IPS DF 19.7 (cell line): ENCODE measurements at places on chromosomes 16 and 17.

GRCh38 chr16:59212492-59213024 is 478.4 kb upstream of the GOT2 start:
- no peak for DNase-seq

GRCh38 chr16:31875112-31875803 is 1.7 kb downstream of the ZNF267 start:
- DNase-seq = no peak

- DNase-seq = no peak
These were observed 8.2 kb downstream of the CREBBP start for GRCh38 chr16:3872216-3872895.

GRCh38 chr17:81803728-81804558 is at the start of gene GCGR:
Gene GCGR (plus strand): TSS chr17:81804150. CDS start chr17:81809019, 4,869 bp downstream.
- DNase-seq = no peak

DNA sequence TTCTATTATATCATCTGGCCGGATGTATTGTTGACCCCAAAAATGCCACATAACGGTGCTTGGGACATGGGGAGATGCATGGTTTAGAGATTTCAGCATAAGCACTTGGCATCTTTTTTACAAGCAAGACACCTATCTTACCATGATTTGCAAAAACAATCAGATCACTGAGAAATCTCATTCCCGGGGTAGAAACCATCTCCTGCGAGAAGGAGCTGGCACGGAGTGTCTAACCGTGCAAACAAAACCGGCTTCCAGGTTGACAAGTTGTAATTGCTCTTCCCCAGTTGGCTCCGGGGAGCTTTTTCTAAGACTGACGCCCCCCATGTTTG is 1.0 kb downstream of the SLC16A6 start:
- DNase-seq = no peak

DNA sequence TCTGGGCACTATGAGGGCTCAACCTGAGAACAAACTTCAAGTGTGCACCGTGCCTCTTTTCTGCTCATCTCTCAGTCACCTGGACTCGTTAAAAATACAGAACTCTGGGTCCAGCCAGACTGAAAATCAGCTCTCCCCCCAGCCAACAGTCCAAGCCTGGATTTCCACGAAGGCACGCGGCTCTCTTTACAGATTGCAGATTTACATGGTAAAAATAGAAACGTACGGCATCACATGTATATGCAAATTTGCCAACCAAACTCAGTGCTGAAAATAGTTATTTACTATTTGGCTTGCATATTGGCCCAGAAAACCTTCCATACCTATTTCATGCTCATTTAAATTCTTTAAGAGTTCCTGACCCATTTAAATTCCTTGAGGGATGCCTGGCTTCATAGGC is 315.8 kb downstream of the MAF start:
- DNase-seq = no peak

- DNase-seq = no peak
These were observed 19.1 kb downstream of the CUEDC1 start for GRCh38 chr17:57935833-57936807.

DNA sequence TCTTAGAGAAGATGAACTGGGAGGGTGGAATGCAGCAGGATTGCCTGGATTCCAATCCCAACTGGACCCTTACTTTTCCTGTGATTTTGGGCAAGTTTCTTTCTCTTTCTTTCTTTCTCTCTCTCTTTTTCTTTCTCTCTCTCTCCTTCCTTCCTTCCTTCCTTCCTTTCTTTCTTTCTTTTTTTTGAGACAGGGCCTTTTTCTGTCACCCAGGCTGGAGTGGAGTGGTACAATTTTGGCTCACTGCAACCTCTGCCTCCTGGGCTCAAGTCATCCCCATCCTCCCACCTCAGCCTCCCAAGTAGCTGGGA is 20.5 kb downstream of the CDH1 start:
- DNase-seq = no peak

- DNase-seq = no peak
These were observed 14.7 kb downstream of the RPH3AL start for GRCh38 chr17:337866-338265.

DNA sequence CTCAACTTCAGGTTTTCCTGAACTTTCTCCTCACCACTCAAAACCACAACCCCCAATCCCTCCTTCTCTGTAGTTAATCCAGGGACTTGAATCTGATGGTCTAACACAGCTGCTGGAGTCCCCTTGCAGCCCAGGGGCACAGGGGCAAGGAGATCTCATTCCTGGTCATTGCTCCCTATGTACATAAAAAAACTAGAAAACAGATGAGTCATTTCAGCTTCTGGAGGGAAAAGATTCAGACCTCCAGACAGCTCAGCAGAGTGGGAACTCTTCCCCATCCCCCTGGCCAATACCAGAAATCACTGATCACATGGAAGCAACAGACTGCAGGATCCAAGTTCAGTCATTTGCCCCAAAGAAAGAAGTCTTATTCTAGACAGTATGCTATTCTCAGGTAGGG is 62.1 kb downstream of the DYNLRB2 start:
- DNase-seq = no peak

DNA sequence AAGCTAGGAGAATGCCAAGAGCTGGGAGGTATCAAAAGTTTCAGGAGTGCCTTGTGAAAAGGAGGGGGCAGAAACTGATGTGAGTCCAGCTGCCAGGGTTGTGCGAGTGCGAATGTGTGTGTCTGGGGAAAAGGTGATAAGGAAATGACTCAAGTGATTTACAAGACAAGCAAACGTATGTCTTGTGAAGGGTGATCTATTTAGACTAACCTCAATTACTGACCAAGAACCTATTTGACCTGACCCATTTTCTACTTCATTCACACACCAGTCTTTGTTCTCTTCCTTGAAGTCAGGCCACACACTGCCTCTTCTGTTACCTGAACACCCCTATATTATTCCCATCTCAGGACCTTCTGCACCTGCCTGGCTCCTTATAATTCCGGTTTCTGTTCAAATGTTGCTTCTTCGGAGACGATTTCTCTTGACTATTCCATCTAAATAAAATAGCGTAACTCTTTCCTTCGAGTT is 1.0 kb downstream of the GDE1 start:
- no peak for DNase-seq

GRCh38 chr17:40340880-40341807 is 23.4 kb downstream of the GJD3 start:
- DNase-seq = no peak

DNA sequence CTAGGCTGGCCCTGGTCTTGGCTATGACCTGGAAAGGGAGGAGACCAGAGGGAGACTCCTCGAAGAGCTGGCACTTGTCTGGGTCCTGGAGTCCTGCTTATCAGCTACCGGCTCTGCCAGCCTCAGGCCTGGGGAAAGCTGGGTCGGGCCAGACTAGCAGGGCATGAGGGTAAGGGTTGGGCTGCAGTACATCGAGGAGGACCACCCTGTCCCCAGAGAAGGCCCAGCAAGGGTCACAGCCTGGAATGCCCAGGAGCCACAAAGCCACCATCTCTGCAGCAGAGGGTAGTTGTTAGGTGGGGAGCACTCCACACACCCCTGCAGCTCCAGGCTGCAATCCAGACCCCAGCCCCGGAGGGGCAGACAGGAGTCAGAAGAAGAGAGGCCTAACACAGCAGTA is 54.0 kb downstream of the SLC6A2 start:
- DNase-seq = no peak

DNA sequence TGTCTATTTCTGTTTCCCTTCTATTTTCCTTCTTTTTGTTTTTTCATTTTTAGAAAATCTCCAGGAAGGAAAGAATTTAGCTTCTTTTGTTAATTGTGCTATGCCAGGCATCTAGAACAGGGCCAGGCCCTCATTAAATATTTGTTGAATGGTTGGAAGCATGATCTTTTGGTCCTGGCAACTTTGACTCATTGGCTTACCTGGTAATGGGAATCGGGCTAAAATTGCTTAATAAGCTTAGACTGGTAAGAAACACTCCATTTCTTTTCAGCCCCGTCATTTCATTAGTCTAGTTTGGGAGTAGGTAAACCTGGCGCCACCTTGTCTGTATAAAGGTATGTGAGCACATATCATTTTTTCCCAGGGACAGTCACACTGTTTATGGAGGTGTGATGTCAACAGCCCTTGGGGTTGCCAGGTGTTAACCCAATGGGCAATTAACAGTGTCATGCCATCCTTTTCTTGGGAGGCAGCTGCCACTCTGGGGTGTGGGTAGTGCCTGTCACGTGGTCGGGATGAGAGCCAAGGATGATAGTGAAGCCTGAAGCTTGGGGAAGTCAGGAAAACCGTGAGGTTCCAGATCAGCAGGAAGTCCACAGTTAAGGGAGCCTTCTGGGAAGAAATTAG is 9.5 kb upstream of the NDEL1 start:
- DNase-seq = no peak

DNA sequence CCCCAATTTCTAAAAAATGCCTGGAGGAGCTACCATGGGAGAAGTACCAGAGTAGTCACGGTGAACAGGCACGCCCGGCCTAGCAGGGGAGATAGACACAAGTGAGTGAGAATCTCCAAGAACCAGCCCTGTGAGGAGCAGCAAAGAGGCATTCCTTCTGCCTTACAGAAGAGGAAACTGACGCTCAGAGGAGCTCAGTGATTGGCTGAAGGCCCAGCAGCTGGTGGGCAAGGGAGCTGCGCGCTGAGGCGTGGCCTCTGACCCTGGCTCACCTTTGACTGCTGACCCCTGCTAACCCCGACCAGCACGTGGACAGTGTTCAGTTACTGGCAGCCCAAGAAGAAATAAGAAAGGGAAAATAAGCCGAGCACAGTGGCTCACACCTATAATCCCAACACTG is 1.8 kb downstream of the C16orf96 start:
- DNase-seq = no peak

- no peak for DNase-seq
These were observed 36.6 kb upstream of the SMURF2 start for GRCh38 chr17:64698725-64699124.

GRCh38 chr16:31367853-31368252 is 12.9 kb downstream of the ITGAX start:
- no peak for DNase-seq

- DNase-seq = no peak
These were observed 7.9 kb upstream of the MFSD6L start for GRCh38 chr17:8806926-8807550.

DNA sequence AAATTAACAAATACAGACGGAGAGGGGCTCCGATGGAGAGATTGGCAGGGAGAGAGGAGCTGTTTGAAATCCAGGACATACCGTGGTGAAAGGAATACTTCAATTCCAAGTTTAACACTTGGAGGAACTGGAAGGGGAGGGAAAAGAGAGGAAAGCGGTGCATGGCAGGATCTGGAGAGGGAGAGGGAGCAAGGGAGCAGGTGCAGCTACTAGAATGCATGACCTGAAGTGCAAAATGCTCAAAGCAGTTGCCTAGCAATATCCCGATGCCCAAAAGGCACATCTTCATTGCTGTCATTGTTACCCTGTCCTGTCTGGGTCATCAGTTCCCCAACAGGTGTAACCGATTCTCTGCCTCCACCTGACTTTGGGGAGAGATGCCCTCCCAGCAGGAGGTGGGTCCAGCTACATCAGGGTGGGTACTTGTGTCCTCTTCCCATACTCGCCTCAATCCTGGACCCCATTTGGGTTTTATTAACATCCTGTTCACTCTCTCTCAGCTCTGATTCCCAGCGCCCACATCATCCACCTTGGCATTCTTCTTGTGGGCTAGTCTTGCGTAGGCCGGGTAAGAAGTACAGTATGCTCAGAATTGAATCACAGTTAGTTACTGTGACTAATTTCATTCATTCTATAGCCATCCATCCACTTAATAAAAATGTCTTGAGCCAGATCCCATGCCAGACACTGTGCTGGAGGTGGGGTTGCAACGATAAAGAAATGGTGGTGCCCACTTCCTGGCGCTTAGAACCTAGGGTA is 37.4 kb upstream of the EMP2 start:
- no peak for DNase-seq

- DNase-seq = no peak
These were observed 56.5 kb downstream of the ACTG1 start for GRCh38 chr17:81456091-81456490.

DNA sequence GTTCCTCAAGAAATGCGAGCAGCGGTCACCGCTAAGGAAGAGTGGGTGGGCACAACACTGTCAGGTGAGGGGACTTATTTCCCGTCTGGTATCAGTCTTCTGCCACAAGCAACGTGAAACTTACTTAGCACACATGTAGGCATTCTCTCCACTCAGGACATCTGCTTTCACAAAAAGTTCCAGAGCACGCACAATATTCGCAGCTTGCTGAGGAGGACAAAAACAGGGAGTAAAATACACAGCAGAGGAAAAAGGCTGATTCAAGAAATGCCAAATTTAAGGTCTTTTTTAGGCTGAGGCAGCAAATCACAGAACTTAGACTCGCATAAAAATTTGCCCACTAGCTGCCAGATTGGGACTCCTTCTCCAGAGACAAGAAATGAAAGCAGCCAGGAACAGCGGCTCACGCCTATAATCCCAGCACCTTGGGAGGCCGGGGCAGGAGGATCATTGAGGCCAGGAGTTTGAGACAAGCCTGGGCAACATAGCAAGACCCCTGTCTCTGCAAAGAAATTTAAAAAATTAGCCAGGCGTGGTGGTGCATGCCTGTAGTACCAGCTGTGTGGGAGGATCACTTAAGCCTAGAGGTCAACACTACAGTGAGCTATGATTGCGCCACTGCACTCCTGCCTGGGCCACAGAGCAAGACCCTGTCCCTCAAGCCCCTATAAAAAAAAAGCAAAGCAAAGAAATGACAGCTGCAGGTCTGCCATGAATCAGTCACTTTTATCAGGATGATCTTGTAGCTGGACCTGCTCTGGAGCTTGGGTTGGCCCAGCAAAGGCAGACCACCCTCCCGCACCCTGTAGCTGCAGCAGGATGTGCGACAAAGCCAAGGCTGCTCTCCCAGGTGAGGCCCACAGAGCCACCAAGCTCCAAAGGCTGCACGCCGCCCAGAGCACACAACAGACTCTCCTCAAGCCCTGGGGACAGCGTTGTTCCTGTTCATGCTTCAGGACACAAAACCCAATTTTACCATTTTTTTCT is 20.5 kb downstream of the USP36 start:
- no peak for DNase-seq

- no peak for DNase-seq
These were observed 163.5 kb upstream of the DYNLRB2 start for GRCh38 chr16:80377096-80377956.

DNA sequence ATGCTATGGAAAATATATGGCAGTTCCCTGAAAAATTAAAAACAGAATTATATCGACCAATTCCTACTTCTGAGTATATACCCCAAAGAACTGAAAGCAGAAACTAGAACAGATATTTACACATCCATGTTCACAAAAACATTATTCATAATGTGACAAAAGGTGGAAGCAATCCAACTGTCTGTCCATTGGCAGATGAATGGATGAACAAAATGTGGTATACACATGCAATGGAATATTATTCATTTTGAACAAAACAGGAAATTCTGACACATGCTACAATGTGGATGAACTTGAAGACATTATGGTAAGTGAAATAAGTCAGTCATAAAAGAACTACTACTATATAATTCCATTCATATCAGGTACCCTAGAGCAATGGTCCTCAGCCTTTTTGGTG is 263.5 kb upstream of the AXIN2 start:
- no peak for DNase-seq

DNA sequence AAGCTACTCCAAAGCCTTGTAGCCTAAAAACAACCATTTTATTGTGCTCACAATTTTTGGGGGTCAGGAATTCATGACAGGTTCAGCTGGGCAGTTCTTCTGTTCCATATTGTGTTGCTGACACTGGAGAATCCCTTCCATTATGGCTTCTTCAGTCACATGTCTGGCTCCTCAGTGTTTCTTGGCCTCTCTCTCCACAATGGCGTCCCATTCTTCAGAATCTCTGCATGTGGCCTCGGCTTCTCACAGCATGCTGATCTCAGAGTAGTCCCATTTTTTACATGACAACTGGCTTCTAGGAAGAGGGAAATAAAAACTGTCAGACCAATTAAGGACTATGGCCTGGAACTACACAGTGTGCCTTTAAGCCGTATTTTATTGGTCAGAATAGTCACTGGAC is 49.7 kb downstream of the NF1 start:
- no peak for DNase-seq

GRCh38 chr16:81137754-81138153 is 41.6 kb upstream of the GCSH start:
- no peak for DNase-seq
